ENCODE measurements at places on chromosomes 7 and 10. TPM values are rescaled to one million over a fixed set of nuclear protein-coding genes. Genes with fewer than 3 reads are reported as not detected.
A peak's percentile ranks its signal among the peaks of the same experiment; 100 is the strongest.

The CLEC2L gene
- not detected for total RNA-seq

The TSPAN15 gene
- 195 TPM for total RNA-seq

The ACTL6B gene
- total RNA-seq = not detected

The ITIH5 gene
- total RNA-seq = 0.36 TPM

The C10orf67 gene
- total RNA-seq = not detected

The ZP3 gene
- 105 TPM for total RNA-seq

The CPN1 gene
- not detected for total RNA-seq

The HTRA1 gene
- total RNA-seq = 72.3 TPM

The BMPER gene
- 2.5 TPM for total RNA-seq

GRCh38 chr10:43684292-43684559 lies 35.5 kb upstream of the ZNF32 start:
- DNase-seq = no peak

DNA sequence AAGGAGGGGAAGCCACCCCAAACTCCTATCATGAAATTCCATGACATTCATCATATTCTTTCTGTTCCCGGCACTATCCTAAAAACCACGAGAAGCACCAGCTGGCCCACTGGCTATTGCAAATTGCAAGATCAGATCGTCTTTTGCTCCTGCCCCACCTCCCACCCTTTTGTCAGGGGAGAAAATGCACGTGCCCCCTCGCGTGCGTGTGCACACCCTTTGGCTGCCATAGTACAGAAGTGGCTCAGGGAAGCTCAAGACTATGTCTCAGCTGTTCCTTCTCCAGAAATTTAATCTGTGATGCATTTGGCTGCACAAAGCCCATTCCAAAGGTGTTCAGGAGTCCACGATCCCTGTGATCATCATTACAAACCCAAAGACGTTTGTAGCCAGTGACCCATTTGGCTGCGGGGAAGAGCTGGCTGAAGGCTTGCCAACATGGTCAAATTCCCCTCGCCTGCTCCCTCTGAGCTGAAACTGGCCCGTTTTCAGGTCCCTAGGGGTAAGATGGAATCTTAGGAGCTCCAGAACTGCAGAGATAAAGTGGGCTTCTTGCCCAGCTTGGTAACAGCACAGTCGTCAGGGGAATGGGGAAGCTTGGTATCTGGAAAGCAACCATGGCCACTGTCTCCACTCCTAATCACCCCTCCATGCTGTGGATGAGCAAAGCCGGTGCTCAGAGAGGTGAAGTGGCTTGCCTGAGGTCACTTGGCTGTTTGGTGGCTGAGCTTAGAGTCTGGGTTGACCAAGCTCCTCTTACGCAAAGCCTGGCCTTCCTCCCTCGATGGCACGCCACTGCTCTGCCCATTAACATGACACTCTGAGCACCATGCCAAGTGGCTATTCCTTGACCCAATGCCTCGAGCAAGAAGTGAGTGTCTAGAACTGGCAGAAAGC lies 155.4 kb downstream of the NEURL1 start:
- no peak for DNase-seq

DNA sequence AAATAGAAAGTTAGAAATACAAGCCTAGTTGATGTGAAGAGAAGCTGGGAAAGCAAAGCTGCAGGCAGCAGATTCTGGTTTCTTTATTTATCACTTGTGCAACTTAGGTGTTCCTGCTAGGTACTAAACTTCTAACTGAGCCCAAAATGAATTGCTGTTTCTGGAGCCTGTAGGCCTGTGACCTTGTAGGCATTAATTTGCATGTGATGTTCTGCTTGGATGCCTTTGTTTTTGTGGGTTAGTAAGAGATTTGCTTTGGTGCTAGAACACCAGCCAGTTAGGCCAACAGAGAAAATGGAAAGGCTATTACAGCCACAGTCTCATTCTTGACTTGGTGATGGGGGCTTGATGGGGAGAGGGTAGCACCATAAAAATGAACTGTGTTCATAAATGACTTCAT lies 370.7 kb downstream of the PPP1R3A start:
- DNase-seq = no peak

DNA sequence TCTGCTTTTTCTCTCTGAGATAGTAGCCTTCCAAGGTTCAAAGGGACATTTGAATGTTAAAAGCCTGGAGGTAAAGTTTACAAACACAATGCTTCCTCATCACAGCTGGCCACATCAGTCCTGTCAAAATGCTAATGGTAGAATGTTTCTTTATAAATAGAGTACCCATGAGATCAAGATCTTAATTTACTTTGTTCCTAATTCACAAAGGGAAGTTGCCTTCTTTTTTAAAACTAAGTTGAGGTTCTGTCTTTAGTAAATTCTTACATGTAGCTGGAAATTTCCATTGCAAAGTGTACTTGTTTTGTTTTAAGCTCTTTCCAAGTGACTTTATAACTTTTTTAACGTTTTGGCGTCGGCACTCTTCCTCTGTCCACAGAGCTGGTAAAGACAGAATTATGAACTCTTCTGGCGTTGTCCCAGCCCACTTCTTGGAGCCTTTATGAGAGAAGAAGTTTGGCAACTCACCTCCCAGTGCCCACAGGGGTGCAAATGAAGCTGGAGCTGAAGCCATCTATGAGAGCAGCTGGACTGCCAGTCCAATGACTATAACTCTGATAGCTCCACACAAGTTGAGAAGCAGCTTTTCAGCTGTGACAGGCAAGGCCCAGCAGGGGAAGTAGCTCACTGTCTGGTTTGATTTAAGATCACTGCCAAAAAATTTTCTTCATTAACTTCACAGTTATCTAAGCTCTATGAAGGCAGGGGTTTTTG lies 23.3 kb downstream of the FZD1 start:
- DNase-seq = no peak

DNA sequence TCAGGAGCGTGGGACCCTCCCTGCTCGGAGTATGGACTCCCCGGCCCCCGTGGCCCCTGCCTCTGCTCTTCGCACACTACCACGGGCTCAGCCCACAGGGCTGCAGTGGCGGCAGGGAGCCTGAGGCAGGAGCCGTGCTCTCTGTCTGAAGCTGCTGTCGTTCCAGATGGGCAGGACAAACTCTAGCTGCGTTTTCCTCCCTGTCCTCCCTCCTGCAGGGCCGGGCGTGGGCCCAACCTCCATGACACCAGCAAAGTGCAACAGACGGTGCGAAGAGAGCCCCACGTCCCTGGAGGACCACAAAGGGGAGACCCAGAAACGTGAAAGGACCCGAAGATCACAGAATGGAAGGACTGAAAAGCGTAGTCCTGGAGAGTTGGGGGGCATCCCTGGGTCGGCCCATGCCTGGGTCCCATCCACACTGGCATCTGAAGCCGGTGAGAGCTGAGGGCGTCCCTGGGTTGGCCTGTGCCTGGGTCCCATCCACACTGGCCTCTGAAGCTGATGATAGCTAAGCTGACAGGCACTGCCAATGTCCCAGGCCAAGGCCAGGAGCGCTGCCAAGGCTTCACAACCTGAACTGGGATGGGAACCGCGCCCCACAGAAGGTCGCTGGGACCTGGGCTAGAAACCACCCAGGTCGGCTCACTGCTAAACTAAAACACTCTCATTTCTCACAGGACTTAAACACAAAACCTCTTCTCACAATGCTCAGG lies 267.0 kb downstream of the MAD1L1 start:
- DNase-seq = no peak

- peak; percentile 70 for DNase-seq
These were observed at the start of gene HHEX for GRCh38 chr10:92689663-92690210. Gene HHEX, plus strand, starts transcription at chr10:92689955. Its CDS starts 32 bp downstream, at chr10:92689987.

DNA sequence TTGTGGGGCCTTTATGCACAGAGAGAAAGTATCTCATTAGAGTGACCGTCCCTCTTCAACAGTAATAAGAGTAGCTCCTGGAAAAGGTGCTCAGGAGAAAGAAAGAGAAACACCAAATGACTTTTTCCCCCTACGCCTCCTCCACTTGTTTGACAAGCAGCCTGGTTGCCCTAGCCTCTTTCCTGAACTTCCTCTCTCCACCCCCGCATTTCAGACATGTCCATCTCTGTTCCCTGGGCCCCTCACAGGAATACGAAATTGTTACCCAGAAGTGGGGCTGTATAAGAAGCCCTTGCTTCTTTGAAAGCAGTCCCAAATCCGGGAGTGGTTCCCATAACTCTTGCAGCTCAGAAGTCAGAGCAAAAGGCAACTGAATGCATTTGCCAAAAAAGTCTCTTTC lies 119.6 kb upstream of the ADO start:
- no peak for DNase-seq

GRCh38 chr7:79471283-79471682 lies 17.8 kb upstream of the MAGI2 start:
- DNase-seq = no peak

- no peak for DNase-seq
These were observed 14.8 kb downstream of the ATG9B start for GRCh38 chr7:151009327-151010036.

GRCh38 chr10:30189238-30189580 lies 129.8 kb upstream of the JCAD start:
- DNase-seq = no peak

DNA sequence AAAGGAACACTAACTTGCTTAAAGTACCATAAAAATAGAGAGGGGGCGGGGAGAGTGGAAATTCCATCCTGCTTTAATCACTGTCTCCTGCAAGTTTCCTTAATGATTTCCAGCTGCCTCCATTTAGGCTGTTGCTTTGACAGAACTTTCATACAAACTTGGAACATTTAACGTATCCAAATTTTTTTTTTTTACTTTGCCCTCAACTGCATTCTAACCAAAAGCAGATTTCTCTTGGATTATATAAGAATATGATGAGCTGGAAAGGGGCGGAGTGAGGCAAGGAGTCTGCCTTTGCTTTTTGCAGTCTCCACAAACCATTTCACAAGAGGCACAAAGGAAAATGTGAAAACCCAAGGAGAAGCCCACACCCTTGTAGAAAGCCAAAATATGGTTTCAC lies 46.6 kb upstream of the COL1A2 start:
- DNase-seq = no peak

- DNase-seq = no peak
These were observed 285.8 kb downstream of the LRRTM3 start for GRCh38 chr10:67211680-67212079.
